ENCODE measurements at places on chromosomes 7 and 10.

DNA sequence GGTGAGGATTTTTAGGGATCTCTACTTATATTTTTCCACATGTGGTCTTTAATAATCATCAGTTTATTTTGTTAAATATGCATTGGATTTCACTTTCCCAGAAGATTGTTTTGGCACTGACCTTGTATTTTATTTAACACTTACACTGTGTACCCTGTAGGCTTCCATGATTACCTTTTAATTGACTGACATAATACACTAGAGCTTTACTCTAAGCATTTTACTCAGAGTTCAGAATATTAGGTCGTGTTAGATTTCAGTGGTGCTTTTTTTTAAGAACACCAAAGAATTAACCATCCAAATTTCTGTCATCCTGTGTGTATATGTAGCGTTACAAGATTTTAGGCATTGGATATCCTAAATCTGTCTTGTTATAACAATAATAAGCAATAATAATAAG lies 23.1 kb downstream of the CASD1 start:
- no peak for DNase-seq

GRCh38 chr7:18889436-18889835 lies 228.0 kb downstream of the TWIST1 start:
- DNase-seq: peak; percentile 46

GRCh38 chr7:144407266-144407931 lies 3.9 kb upstream of the NOBOX start:
- DNase-seq: no peak

- DNase-seq: no peak
Measured at GRCh38 chr10:1374511-1375345, 318.5 kb downstream of the WDR37 start.

DNA sequence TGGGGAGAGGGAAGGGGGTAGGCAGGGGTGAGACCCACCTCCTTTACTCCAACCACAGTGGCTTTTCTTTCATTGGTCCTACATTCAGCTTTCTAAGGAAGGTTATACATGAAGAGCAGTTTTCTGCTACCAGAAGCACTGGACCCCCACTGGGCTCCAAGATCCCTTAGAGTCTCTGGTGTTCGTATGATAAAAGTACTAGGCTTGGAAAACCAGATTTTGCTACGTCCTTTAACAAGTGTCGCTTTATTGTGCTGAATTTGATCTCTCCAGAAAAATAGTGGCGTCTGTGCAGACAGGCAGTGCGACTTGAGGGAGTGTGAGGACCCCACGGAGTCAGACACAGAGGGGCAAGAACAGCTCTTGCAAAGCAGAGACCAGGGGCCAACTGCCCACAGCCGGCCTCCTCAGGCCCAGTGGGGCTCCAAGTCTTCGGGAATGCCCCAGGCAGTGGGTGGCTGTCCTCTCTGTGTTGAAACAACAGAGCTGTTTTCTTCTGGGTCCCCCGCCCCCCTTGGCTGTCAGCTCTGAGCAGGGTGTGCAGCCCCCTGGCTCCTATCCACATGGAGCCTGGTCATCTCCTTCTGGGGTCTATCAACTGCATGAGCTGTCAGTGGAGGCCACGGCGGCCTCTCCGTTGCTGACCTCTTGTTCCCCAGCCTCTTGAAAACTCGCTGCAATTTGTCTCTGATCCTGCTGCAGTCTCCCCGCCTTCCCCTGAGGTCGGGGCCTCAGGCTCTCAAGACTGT lies 333.2 kb downstream of the RPS24 start:
- no peak for DNase-seq

DNA sequence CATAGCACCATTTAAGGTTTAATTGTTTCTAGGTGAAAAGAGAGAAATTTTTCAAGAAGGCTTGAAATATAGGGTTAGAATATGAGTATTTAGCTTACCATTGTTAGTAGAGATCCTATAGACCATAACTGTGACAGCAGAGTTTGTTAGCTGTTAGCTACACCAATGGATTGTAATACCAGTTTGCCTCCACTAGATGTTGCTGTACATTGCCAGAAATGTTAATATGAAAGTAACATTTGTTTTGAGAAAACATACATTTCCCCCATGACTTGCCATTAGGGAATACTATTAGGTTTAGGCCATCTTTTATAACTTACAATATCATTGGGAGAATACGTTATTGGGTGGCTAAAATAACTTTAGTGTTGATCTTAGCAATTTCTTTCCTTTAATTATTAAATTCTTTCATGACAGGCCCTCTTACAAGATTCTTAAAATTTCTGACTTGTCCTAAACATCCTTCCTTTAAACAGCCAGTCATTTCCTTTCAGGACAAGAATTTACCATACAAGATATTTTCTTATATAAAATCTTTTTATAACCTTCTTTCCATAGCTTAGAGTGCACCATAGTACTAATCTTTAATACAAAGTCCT lies 39.5 kb downstream of the ZNF117 start:
- DNase-seq: no peak
